ENCODE measurements at places on chromosomes 12 and 14.

GRCh38 chr12:93789767-93790166, 112.6 kb downstream of the CRADD start:
- no peaks in the 10 kb centered on the region for H3K27me3 ChIP-seq
- H3K36me3 ChIP-seq, result peaks cover 7% of the 10 kb centered on the region
- no peak for DNase-seq
- peaks cover 25% of the 10 kb centered on the region for H3K4me1 ChIP-seq
- no peak overlapping the region for H3K27ac ChIP-seq
- H3K4me3 ChIP-seq, result no peak overlapping the region

- H3K27ac ChIP-seq, result no peak overlapping the region
- no peaks in the 10 kb centered on the region for H3K4me1 ChIP-seq
- H3K27me3 ChIP-seq, result no peaks in the 10 kb centered on the region
- no peaks in the 10 kb centered on the region for H3K36me3 ChIP-seq
Measured at GRCh38 chr12:115553622-115554021, 723.9 kb downstream of the MED13L start.

DNA sequence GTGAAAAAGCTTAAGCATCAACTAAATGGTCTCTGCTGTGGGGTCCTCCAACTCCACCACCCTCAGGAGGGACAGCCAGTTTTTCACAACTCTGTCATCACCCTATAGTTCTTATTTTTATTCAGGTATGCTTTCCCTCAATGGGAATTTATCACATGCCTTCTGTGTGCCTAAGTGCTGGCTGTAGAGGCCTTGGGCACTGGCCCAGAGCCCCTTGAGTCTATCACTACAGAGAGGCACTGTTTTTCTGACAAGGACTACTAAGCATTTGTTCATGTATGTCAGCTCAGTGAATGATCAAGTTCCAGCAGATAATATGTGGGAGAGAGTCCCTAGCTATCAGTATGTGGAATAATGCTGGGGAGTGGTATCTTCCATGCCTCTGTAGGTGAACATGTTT, 463.9 kb downstream of the NPAS3 start:
- no peak for DNase-seq
- H3K27me3 ChIP-seq, result peaks cover 7% of the 10 kb centered on the region
- H3K4me1 ChIP-seq, result no peaks in the 10 kb centered on the region
- H3K4me3 ChIP-seq, result no peak overlapping the region

DNA sequence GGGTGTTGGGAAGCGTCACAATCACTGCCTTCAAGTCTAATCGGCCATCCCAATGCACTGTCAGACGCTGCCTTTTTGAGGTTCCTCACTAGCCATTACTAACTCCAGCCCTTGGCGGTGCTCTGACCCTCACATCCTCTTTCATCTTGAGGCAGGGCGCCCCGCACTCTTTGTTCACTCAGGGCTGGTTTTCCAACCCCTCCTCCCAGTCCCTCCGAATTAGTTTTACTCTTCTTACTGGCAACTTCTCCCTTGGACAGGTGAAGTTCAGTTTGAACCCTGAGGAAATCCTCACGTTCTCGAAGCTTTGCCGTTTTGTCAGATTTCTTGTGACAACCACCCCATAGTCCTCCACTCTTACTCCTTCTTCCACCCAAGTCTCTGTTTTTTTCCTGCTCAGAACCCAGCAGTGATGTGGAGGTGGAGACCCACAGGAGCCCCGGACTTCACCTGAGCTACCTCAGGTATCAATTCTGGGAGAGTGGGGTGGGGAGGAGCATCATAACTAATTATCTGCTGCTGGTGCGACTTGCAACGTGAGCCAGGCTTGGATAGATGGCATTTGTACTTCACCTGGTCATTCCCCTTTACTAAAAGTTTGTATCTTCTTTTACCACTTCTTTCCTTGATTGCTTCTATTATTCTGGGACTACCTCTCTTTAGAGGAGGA, 757 bp downstream of the ZC3H10 start:
- H3K36me3 ChIP-seq, result peaks cover 57% of the 10 kb centered on the region
- H3K4me1 ChIP-seq, result peaks cover 17% of the 10 kb centered on the region
- no peaks in the 10 kb centered on the region for H3K27me3 ChIP-seq
- no peak for DNase-seq
- H3K27ac ChIP-seq, result peak overlapping the region; percentile 100

- H3K27ac ChIP-seq, result no peak overlapping the region
- DNase-seq, result no peak
- H3K36me3 ChIP-seq, result no peaks in the 10 kb centered on the region
- no peaks in the 10 kb centered on the region for H3K27me3 ChIP-seq
- H3K4me3 ChIP-seq, result no peak overlapping the region
- no peaks in the 10 kb centered on the region for H3K4me1 ChIP-seq
Measured at GRCh38 chr12:88417531-88417930, 162.7 kb downstream of the KITLG start.

DNA sequence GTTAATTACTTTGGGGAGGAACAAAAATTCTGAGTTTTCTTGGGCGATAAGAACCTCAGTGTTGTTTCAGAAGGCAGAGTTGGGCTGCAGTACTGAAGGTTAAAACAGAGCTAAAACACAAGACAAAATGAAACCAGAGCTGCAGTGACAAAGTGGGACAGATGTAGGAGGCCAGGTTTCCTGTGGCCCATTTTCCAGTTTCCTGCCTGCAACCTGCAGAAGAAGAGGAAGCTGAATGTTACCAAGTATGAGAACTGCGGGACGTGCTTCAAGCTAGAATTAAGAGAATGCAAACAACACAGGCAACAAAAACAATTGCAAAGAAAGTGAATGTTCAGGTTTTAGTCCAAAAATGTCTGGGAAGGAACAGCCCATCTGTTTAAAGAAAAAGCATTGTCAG, 17.8 kb downstream of the ELK3 start:
- DNase-seq, result no peak
- peaks cover 6% of the 10 kb centered on the region for H3K36me3 ChIP-seq
- peaks cover 15% of the 10 kb centered on the region for H3K4me1 ChIP-seq
- no peaks in the 10 kb centered on the region for H3K27me3 ChIP-seq
- no peak overlapping the region for H3K4me3 ChIP-seq
